ENCODE measurements at places on chromosomes 3 and 15.

GRCh38 chr3:164208048-164208447 is 870.2 kb downstream of the SI start:
- DNase-seq, result no peak

DNA sequence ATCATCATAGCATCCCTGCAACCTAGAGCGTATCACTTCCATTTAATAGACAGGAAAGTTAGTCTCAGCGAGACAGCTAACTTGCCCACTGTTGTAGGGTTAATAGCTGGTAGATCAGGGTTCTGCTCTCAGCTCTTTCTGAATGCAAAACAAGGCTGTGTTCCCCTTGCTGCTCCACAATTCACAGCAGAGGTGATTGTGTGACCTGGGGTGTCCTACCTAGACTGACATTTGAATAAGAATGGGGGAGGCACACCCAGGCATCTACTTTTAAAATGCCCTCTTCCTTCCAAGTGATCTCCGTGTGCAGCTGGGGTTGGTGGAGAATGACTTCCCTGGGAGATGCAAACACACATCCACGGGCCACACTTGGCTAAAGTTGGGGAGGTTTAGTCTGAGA is 43.0 kb upstream of the CACNA2D3 start:
- DNase-seq, result no peak

GRCh38 chr15:70415398-70415797 is 317.7 kb upstream of the TLE3 start:
- DNase-seq, result no peak

DNA sequence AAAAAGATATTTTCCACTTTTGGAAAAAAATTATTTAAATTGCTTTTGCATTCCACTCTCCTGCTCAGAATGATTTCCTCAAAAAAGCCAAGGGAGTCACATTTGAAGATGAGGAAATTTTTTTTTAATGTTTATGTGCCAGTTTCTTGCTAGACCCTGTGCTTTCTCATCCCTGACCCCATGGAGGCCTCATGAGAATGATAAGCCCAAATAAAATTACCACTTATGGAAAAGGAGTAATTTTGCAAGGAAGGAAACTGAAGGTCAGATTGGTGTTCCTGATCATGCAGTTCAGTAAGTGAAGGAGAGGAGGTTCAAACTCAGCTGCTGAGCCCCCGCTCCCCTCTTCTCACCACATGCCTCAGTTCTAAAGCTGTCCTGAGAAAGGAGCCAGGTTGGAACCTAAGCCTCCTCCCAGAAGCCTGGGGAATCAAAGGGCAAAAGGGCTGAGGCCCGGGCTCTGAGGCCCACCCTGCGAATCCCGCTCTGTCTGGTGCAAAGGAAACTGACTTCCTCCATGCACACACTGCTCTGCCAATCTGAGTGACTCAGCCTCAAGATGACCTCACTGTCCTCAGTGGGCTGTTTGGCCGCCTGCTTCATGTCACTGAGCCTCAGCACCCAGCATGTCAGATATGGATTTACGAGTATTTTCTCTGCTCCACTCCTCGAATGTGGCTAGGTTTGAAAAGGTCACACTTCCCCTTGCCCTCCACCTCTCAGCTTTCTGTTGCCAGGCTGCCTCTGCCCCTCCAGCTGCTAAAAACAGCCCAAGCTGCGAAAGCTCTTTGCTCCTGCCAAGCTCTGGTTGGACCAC is 56.9 kb upstream of the FLNB start:
- DNase-seq, result no peak

- DNase-seq, result no peak
Measured at GRCh38 chr3:79258479-79258878, 509.3 kb downstream of the ROBO1 start.

DNA sequence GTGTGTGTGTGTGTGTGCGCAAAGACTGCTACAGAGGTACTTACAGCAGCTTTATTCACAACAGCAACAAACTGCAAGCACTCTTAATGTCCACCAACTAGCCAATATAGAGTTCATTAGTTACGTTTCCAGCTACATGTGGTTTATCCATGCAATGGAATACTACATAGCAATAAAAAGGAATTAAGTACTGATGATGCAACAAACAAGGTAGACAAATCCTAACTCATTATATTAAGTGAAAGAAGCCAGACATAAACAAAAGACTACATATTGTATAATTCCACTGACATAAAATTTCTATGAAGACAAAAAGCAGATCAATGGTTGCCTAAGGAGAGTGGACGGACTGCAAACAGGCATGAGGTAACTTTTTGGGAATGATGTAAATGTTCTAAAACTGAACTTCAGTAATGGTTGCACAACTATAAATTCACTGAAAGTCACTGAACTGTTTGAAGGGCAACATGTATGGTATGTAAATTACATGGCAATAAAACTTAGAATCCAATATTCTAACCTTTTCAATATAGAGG is 433.7 kb downstream of the SHQ1 start:
- no peak for DNase-seq

DNA sequence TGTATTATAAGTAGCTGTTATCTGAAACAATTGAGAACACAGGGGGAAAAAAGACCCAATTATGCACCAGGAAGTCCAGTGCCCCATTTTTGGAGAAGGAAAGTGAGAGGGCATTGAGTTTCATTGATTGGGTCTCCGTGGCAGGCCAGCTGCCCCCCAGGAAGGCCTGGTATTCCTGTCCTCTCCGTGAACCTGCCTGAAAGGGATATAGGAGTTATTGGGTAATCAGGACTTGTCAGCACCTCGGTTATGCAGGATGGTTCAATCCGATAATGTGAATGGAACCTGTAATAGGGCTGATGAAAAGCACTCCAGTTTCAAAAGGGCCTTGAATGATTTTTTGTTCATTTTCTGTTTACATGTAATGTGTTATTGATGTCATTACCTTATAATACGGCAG is 122.0 kb upstream of the RARB start:
- no peak for DNase-seq

DNA sequence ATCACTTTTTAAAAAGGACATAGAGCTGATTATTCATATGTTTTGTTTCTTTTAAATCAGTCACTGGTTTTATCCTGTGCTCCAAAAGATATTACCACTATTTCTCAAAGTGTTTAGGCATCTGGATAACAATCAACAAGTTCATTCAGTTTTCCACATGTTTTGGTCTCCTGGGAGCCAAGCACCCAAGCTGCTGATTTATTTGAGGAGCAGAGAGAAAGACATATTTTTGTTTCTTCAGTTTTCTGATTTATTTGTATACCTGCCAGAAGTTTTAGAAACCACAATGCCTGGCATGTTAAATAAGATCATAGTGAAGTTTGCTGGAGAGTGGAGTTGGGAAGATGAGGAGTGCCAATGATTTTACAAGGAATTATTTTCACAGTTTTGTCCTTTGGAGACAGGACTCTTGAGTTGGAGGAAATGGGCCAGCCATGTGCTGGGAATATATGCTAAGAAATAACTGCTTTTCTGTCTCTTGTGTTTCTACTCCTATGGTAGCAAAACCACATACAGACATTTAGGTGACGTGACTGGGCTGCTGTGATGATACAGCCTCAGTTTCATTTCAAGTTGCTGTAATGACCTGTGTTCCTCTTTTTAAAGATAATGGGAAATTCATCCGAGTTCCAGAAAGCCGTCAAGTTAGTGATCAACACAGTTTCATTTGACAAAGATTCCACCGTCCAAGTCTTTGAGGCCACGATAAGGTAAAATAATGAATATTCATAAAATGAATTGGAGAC is 11.7 kb downstream of the EDEM1 start:
- DNase-seq, result no peak

DNA sequence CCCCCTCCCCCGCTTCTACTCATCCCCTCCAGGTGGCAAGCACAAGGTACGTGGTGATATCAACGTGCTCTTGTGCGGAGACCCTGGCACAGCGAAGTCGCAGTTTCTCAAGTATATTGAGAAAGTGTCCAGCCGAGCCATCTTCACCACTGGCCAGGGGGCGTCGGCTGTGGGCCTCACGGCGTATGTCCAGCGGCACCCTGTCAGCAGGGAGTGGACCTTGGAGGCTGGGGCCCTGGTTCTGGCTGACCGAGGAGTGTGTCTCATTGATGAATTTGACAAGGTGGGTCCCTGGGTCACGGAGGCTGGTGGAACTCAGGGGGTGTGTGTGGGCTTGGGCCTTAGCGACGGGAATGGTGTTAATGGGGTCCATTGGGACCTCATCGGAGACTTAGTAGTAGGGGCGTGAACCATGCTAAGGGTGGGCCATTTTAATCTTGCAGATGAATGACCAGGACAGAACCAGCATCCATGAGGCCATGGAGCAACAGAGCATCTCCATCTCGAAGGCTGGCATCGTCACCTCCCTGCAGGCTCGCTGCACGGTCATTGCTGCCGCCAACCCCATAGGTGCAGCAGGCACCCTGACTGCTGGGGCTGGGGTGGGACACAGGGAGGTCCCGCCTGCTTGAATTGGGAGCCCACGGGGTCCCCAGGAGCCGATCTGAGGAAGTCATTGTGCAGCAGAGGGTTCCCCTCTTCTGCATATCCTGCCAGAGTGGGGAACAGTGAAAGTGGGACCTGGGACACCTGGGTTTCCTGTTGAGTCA is 12.0 kb upstream of the PODXL2 start:
- no peak for DNase-seq

DNA sequence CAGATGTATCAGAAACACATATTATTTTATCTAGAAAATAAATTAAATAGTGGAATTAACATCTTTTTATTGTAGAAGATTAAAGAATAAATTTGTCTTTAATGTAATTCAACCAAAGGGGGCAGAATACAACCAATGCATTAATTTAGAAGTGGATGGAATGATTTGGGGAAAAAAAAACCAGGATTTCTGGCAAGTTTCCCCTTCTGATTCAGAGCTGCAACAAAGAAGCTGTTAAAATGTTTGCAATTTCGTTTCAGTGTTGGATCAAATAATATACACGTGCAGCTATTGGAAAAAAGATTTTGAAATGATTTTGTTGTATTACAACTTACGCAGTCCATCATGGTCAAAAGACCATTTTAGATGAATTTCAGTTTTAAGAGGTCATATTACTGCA is 71.6 kb upstream of the ZNF280D start:
- no peak for DNase-seq

GRCh38 chr3:128714887-128715491 is 11.0 kb upstream of the RAB7A start:
- DNase-seq, result no peak

DNA sequence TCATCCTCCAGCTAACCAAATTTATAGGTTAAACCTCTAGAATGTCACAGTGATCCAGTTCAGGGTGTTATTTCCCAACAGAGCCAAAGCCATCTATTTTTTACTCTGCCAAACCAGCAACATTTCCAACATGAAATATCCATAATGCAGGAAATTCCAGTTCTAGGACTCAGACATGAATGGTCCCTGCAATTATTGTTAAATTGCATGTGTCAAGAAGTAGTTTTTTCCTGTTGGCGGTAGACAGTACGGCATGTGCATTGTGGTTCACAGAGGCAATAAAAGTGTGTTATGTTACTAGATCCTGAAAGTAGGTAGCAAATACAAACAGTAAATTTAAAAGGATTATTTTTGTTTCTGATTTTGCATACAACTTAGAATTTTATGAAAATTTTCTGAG is 215.7 kb upstream of the THBS1 start:
- no peak for DNase-seq

DNA sequence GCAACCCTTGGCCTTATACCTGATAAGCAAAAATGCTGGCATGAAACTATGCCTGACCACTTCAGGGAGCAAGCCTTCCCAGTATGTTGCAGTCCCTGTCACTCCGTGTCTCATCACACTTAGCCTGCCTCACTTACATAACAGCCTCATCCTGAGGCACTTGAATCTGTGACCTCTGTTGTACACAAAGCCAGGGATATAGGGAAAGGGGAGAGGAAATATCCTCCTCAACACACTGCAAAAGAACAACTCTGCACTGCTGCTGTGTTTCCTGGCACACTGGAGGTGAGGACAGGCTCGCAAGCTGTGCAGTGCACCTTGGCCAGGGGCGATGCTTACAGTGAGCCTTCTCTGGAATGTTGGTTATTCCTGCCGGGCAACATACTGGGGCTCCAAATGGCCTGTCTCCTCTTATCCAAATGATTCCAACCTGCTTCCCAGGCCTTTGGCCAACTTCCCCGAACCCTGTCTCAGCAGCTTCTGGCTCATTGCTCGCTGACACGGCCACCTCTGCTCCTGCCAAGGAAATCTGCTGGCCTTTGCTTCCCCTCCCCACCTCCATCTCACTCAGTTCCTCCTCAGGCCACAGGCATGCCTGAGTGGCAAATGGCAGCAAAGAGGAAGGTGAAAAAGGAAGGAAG is 109.2 kb downstream of the CD47 start:
- no peak for DNase-seq

DNA sequence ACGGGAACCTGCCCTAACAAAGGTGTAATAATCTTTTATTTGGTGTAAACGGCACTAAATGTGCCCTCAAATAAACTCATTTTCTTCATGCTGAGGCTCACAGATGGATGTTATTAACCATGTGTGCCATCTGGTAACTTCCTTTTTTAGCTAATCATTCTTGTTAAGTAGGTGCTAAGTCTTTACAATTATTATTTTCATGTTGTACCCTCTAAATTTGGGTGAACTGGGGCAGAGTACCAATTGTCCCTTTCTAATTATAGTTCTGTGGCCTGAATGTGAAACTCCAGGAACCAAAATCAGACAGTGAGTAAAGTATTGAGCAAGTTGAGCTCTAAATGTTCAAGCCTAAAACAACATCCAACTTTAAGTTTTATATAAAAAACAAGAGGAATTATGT is 220.7 kb upstream of the CADM2 start:
- no peak for DNase-seq

DNA sequence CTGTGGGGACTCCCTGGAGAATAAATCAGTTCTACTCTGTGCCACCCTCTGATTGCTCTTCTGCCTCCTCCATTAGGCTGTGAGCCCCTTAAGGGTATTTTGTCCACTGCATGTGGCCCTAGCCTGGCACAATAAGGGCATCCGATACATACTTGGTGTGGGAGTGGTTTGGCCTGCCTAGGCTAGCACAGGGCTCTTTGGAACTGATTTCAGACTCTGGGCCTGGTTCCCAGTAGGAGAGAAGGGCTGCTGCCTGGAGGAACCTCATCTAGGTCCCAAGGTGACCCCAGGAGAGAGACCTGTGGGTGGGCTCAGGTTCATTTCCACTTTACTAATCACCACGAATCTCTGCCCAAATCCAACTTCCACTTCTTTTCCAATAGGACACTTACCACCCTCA is 5.3 kb upstream of the CTDSPL start:
- no peak for DNase-seq

DNA sequence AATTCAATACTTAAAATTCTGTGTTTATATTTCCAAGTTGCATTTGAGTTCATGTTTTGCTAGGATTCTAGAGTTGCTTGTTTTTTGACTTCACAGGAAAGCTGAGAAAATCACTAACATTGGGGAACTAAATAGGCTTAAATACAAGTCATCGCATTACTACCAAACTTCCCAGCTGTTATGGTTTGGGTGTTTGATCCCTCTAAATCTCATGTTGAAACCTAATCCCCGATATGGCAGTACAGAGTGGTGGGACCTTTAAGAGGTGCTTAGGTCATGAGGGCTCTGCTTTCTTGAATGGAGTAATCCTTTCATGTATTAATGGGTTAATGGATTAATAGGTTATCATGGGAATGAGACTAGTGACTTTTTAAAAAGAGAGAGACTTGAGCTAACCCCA is 77.2 kb upstream of the ARPP21 start:
- DNase-seq, result no peak
